ENCODE measurements at places on chromosomes 3 and 15.

DNA sequence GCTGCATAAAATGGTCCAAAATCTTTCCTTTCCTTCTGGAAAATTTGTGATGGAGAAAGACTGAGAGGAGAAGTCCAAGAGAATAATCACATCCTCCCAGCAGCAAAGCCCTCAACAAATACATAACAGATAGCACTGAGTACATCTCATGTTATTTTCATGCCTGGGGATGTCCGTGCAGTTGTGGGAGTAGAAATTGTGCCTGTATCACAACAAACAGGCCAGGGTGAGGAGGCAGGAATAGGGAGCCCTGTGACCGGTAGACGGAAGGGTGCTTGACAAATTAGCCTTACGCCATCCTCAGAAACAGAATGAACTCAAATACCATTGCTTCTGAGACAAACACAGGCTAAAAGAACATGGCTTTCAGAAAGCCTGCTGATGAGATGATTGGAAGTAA, 333.2 kb upstream of the UMPS start:
- no peak for DNase-seq

- no peak for DNase-seq
Observed at GRCh38 chr15:28075573-28075972, 23.5 kb downstream of the OCA2 start.

- no peak for DNase-seq
Observed at GRCh38 chr3:140092848-140093536, 158.0 kb downstream of the CLSTN2 start.

DNA sequence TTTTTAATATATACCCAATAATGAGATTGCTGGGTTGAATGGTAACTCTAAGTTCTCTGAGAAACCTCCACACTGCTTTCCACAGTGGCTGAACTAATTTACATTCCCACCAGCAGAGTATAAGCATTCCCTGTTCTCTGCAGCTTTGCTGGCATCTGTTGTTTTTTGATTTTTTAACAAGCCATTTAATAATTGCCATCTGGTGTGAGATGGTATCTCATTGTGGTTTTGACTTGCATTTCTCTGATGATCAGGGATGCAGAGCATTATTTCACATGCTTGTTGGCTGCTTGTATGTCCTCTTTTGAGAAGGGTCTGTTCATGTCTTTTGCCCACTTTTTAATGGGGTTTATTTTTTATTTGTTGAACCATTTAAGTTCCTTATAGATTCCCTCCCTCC, 75.0 kb upstream of the EPHB3 start:
- DNase-seq: no peak

DNA sequence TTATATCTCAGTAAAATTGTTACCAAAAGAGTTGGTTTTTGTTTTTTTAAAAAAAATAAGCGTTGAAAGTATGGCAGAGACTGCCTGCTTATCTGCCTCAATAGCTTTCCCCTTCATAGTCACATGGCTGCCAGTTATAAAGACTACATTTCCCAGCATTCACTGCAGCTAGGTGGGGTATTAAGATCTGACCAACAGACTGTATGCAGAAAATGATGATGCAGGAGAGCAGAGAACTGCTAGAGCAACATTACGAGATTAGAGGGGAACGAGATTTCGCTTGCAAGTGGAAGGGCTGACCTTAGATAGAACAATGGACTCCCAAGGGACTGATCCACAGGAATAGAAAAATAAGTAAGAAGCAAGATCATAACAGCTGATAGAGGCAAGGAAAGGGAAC, 14.3 kb downstream of the RHOA start:
- no peak for DNase-seq
